ENCODE measurements at places on chromosomes 1 and 21.

GRCh38 chr1:232658386-232658785 lies 28.5 kb upstream of the SIPA1L2 start:
- DNase-seq: no peak

DNA sequence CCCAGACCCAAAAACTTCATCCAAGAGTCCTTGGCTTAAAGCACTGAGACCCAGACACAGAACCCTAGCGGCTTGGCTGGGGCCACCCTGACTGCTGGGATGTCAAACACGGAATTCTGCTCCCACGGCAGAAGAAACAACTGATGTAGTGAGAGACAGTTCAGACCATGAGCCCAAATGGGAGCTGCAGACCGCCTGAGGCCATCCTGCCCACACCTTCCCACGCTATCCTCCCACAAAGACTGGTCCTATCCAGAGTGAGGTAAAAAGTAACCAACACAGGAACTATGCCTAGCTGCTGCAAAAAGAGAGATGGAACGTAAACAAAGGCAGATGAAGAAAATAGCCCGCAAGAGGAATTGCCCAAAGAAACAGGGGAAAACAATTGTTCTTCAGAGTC lies 203.3 kb downstream of the PTPRU start:
- DNase-seq: no peak

GRCh38 chr1:157151073-157151472 lies 12.9 kb upstream of the ETV3 start:
- DNase-seq: no peak

DNA sequence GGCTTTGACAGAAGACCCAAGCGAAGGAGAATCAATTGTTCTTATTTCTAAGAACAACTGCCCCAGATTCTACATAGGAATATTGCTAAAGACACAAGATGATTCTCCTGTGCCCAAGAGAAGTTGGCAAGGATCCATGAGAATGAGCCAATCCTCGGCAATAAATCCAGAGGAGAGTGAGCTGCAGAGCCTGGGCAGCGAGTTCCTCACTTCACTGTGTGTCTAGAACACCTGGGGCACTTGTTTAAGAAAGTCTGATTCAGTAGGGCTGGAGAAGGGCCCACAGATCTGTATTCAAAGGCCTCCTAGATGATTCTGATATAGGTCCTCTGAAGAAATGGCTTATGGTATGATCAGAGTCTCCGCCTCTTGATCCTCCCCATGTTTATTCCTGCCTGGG lies 31.8 kb downstream of the GADD45A start:
- no peak for DNase-seq

DNA sequence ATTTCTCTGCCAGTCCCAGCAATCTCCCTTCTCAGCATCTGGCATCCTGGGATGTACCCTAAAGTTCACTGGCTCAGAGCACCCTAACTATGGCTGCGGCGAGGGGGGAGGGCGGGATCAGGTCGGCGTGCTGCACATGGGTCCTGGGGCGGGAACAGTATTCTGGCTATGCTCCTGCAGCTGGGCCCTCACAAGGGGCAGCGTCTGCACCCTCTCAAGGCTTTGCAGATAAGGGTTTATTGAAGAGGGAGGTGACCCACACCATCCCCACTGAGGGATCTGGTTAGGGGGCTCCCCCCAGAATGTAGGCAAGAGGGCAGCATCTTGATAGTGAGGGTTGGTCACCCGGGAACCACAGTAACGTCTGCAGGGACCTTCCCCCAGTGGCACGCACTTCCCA lies 44.9 kb upstream of the PCBP3 start:
- DNase-seq: no peak

DNA sequence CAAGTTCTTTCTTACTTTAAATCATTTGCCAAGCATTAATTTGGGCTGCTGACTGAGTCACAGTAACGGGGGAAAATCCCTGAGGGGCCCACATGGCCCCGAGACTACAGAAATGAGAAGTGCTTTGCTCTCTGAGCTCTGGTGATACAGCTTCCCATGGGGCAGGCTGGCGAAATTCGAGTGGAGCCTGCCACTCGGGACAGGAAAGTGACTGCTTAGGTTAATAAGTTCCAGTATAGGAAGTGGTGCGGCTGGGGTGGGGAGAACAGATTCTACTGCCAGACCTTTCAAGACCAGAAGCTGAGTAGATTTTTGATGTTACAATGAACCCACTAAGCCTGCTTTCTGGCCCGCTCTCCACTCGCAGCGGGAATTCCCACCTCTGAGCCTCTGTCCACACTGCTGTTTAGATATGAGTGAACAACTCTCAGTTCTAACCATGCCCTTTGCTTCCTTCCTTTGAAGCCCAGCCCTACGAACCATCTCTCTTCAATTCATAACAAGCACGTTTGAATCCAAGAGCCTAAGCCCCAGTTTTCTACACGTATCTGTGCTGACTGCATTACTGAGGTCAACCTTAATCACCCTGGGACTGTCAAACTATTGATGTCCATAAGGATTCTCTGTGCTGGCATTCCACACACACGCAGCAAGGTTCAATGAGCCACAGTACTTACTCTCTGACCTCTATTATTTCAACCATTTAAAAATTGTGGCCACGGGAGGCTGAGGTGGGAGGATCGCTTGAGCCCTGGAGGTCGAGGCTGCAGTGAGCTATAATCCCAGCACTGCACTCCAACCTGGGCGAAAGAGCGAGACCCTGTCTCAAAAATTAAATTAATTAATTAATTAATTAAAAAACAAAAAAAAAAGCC lies 9.6 kb downstream of the ZBTB17 start:
- no peak for DNase-seq

- DNase-seq: no peak
Measured at GRCh38 chr1:145983960-145984830, 12.2 kb downstream of the TXNIP start.

DNA sequence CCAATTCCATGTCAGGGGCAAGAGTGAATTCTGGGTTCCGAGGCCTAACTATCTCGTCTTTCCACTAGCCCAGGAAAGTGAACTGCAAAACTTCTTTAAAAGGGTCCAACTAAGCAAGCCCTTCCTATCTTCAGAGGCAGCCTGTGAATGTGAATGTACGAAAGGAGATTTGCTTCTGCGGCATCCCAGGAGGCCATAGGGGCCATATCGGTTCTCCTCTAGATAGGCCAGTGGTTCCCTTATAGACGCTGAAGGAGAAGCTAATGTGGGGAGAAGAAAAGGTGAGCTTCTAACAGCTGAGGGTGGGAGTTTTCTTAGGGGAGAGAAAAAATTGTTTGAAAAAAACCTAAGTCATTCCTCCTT lies 128.0 kb upstream of the C1orf174 start:
- no peak for DNase-seq

DNA sequence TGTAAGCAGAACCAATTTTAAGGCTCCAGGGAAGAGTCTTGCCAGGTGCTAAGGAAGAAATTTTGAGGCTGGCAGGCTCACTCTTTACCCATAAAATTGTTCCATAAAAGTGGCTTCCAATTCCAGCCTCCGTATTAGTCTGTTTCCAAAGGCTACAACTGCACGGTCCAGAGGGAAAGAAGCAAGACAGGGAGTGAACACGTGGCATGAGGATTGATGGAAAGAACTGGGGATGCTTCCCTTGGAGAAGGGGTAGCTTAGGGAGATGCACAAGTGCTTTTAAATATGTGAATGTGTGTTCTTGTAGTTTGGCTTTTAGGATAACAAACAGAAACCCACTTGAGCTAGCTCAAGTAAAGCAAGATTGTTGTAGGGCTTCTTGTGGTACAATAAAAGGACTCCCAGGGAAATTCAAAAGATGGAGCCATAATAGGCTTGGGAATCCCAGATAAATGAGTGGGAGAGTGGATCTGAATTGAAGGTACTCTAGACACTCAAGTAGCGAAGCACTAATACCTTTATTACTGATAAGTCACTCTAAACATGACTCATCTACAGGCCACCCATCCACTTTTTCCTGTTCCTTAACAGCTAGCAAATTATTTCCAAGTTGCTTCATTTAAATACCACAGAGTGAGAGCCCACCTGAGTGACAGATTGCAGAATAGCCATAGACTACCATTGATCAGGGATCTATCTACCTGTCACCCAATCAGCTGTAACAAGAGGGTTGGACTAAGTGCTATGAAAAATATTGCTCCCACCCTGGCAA lies 34.8 kb upstream of the NPL start:
- DNase-seq: no peak

DNA sequence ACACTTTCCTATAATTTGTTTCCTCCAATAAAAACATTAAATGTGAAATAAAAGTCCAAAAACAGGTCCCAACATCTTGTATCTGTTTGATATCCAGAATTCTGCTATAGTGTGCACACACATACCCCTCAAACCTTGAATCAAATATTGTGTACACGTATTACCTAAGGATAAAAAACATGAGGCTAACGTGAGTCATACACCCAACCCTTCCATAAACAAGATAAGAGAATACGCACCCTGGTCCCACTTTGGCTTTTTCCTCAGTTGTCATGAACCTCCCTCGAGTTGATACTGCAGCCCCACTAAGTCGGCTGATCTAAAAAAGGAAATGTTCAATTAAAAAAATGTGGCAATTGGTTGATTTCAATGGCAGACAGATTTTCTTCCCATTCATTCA lies 5.2 kb downstream of the KHDC4 start:
- DNase-seq: no peak

DNA sequence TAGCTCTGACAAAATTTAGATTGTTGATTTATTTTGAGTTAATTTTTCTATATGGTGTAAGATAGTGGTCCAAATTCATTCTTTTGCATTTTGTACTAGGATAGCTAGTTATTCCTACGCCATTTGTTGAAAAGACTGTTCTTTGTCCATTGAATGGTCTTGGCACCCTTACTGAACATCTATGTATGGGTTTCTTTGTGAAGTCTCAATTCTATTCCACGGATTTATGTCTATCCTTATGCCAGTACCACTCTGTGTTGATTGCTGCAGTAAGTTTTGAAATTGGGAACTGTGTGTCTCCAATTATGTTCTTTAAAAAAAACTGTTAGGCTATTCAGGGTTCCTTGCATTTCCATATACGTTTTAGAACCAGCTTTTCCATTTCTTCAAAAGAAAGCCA lies 145.7 kb downstream of the ZNF644 start:
- no peak for DNase-seq

- DNase-seq: no peak
Measured at GRCh38 chr1:243435836-243436235, 180.0 kb downstream of the SDCCAG8 start.

DNA sequence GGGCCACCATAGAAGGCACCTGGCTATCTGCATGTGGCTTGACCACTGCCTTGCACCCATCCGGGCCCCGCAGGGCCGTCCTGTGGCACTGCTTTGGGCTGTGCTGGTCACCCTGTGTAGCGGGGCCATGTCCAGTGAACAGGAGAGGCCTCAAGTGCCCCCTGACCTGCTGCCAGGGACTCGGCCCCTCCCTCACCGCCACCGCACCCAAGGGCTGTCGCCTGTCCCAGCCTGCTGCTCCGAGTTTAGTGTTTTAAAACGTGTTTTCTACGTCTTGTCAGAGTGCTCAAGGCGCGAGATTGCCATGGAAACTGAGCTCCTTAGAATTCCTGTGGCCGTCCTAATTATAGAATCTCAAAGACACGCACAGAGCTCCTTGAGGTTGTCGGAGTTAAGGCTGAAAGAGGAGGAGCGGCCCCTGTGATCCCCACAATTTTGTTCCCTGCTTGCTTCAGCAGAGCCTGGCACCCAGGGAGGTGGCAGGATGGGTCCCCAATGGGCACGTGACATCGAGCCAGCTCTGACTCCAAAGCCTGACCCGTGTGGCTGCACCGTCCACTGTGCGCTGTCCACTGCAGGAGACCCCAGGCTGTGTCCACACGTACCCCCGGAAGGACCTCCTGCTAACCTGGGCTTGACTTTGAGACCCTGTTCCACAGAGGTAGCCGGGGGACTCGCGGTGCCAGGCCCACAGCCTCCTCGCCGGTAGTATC lies 66.2 kb downstream of the FAAP20 start:
- DNase-seq: no peak

- DNase-seq: no peak
Measured at GRCh38 chr21:29299916-29300806, 1.4 kb downstream of the BACH1 start.

GRCh38 chr1:203204756-203205155 lies 18.3 kb upstream of the CHI3L1 start:
- no peak for DNase-seq

- DNase-seq: no peak
Measured at GRCh38 chr1:195122497-195122896, 1485.7 kb downstream of the KCNT2 start.

GRCh38 chr1:48691429-48692001 lies 85.2 kb downstream of the BEND5 start:
- DNase-seq: no peak

DNA sequence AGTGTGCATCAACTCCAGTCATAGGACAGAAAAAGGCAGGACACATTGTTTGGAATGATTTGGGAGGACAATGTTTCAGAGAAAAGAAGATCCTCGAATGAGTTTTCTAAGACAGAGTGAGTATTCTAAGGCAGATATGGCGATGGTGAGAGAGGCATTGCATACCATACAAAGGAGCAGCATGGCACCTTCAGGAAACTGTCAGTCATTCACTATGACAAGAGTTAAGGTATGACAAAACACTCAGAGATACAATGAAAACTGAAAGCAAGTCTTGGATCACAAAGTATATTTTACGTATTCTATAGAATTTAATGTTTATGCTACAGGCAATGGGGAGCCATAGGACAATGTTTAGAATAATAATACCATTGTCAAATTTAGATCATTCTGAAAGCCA lies 337.4 kb upstream of the LYPLAL1 start:
- no peak for DNase-seq

DNA sequence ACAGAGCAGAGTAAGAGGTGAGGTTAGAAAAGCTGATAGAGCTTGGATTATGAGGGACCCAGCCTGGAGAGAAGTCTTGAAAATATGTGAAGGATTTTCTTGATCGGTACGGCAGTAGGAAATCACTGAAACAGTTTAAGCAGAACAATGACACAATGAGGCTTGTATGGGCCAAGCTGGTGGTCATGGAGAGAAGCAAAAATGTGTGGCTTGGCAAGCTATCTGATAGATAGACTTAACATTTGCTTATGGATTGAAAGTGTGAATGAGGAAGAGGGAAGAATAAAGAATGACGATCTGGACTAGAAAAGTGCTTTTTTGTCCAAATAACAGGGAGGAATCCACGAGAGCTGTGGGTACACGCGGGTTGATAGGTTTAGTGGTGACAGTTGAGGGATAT lies 15.4 kb upstream of the XPR1 start:
- DNase-seq: no peak

DNA sequence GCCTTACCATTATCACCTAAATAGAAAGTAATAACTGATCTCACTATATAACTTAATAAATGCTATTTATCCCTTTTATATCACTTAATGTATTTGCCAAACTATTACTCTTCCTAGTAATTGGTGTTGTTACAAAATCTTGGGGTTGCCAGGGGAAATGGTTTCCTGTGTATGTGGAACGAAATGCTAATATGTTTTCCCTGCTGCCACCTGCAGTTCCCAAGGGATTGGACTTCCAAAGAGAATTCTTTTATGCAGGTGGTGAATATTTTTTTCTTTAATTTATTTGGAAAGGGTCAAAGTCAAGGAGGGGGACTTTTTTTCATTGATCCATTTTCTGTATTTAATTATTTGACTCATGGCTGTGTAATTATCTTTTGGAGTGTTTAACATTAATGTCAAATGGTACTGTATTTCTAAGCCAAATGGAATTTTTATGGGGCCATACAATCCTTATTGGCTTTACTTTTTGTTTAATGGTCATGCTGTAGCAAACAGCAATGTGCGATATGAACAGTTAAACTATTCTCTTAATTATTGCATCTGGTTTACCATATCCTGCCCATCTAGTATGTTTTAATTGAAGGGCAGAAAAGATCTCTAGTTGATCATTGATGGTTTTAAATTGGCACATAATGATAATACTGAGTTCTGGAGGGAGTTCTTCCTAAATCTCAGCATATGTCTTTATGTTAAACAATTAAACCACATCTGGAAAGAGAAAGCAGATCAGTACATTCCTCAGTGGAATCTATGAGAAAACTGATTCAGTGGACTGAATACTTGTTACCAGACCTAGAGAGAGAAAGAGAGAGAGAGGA lies 486.3 kb downstream of the TTLL7 start:
- no peak for DNase-seq

All from naive thymus-derived CD8-positive, alpha-beta T cell (primary cell).